ENCODE measurements at places on chromosomes 1 and 21.

DNA sequence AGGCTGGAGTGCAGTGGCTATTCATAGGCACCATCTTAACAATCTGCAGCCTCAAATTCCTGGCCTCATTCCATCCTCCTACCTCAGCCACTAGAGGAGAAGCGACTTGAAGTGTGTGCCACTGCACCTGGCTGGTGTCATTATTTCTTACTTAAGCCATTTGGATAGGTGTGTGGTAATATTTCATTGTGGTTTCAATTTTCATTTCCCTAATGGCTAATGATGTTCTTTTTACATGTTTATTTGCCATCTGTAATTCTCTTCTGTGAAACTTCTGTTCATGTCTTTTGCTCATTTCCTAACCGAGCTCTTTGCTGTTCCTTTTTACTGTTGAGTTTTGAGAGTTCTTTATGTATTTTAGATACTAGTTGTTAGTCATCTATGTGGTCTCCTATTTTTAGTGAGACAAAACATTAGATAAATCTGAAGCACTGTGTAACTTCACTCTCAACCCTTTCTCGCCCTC lies 66.8 kb downstream of the SLC27A3 start:
- no peak for DNase-seq

- DNase-seq = no peak
Measured at GRCh38 chr1:26538480-26539412, 9.2 kb downstream of the RPS6KA1 start.

DNA sequence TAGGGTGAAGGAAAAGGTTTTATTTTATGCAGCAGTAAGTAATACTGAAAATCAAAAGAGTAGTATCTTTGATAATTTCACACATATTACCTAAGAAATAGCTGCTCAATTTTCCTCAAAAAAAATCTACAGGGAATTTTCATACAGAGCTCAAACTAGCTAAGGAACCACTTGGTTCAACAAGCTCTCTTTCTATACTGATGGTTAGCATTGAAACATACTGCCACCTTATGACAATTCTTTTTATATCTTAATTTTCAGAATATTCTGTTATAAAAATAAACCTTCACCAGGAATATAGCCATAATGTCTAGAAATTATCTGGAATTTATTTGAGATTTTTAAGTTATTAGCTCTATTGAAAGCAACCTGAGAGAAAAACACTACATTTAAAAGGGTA lies 142.1 kb downstream of the DPYD start:
- no peak for DNase-seq

DNA sequence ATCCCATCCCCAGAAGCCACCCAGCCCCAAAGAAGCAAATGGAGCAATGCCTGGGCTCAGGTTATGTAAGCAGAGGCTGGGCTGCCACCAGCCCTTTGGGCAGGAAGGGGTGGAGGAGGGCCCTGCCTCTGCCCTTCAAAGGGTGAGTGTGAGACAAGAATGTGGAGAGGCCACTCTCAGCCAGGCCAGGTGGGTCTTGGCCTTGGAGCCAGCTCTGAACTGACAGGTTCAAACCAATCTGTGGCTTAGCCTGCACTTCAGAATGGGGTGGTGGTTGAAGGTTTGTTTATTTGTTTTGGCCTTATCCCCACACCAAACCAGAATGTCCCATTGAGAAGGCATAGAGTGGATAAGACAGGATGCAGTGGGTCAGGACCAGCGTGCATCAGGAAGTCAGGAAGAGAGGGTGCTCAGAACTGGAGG lies 29.8 kb downstream of the C1orf116 start:
- peak; percentile 69 for DNase-seq

DNA sequence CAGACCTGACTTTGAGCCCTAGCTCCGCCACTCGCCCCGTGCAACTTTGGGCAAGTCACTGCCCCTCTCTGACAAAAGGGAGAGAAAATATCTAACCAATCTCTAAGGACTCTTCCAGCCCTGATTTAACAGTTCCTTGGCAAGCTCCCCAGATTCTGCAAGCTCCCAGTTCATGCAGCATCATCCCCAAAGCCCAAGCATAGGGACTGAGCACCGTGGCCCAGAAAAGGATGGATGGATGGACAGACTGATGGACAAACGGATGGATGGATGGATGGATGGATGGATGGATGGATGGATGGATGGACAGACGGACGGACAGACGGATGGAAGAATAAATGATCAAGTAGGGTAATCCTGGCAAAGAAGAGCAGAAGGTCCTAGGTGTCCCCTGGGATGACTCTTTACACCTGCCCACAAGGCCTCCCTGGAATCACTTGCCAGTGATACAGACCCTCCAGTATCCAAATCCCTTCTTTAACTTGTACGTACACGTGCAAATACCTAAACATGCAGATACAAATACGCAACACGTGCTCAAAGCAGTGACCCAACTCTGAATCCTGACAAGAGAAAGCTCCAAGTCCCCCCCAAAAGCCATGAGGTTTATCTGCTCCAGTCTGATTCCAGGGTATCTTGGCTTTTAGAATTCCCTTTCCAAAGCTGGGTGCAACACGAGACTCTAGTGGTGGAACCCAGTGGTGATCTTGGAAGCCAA lies 16.0 kb downstream of the IFFO2 start:
- no peak for DNase-seq

DNA sequence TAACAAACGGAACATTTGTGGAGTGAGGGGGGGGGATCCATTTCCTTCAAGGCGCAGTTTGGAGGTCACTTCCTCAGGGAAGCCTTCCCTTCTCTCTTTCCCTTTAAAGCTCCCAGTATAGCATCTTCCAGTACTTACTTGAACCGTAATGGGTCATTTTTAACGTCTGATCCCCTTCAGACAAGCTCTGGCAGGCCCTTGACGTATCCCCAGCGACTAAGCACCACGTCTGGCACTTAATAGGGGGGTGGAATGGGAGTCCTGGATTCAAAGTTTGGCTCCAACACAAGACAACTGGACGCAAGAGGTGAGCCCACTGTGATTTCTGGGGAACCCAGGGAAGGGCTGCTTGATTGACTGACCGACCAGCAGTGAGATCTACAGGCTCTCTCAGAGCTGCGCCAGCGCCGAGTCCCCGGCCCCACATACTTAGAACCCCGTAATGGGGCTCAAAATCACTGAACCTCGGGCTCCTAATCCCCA lies 441 bp downstream of the YARS1 start:
- DNase-seq = peak; percentile 37

DNA sequence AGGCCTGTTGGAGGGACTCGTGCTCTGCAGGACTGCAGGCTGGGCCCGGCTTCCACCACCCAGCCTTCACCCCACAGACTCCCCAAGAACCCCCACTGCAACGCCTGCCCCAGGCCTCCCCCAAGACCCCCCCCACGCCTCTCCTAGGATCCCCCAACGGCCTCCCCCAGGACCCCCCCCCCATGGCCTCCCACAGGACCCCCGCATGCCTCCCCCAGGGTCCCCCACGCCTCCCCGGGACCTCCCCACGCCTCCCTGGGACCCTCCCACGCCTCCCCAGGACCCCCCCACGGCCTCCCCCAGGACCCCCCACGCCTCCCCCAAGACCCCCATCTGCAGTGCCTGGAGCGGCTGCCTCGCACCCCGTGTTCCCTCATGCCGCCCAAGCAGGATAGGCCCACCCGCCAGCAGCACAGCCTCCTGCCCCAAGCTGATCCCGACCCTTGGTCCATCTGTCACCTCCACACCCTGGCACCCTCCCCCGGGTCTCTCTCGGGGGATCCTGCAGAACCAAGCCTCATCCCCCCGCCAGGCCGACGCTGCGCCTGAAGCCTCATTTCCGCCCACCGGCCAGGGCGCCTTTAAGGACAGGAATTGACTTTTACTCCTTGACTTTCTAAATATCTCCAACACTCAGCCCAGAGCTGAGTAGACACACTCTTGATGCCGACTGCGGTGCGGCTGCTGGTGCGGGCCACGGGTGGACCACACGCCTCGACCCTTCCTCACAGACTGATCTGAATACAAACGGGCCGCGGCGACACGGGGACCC lies 14.1 kb upstream of the RNF223 start:
- DNase-seq = no peak

GRCh38 chr1:150127868-150128267 lies 21.8 kb upstream of the PLEKHO1 start:
- no peak for DNase-seq

DNA sequence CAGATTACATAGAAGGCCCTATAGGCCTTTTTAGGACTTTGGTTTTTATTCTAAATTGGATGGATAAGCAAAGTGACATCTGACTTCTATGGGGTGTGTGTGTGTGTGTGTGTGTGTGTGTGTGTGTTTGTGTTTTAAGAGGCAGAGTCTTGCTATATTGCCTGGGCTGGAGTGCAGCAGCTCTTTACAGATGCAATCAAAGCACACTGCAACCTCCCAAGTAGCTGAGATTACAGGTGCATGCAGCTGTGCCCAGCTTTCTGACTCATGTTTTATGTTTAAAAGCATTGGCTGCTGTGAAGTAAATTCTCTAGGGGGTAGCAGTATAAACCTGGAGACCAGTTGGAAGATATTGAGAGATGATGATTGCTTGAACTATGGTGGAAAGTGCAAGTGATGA lies 12.4 kb upstream of the EVI5 start:
- no peak for DNase-seq

- DNase-seq = no peak
Measured at GRCh38 chr1:60896701-60897363, 185.5 kb upstream of the NFIA start.

DNA sequence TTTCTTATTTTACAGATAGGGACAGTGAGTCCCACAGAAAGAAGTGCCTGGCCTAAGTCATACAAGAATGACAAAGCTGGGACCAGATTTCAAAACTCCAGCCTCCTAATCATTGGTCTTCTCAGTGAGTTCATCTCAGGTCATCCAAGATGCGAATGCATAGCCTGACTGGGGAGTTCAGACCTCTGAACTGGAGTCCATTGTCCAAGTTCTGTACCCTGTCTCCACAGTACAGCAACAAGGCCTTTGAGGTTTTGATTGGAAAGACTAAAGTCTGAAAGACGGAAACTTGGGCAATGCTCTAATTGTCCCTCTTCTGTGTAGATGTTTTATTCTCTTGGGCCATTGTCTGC lies 62.0 kb downstream of the TNN start:
- DNase-seq = no peak

- DNase-seq = no peak
Measured at GRCh38 chr1:209937996-209938959, at the start of gene SYT14. SYT14 (plus strand) TSS chr1:209938217; CDS start chr1:209938265, 48 bp downstream.

- no peak for DNase-seq
Measured at GRCh38 chr1:64962441-64962840, 3.9 kb downstream of the JAK1 start.

Measured in Caco-2 (cell line).